ENCODE measurements at places on chromosomes 2 and 18.

- DNase-seq = no peak
These were observed 59.9 kb upstream of the GATA6 start for GRCh38 chr18:22109535-22109934.

DNA sequence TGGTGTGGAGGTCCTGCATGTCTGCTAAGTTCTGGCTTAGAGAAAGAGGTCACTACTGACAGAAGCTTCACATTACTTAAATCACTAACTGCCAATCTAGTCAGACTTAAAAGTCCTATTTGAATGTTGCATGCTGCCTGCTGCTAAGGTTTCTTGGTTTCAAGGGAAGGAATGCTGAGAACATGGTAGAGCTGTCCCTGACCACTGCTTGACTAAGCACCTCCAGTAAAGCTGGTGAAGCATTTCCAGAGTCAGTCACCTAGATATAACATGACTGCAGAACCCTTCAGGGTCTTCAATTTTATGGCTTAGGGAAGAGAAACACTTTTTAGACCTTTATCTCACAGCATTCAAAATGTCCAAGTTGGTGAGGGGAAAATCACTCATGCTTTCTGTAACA lies 2178.3 kb upstream of the PIK3C3 start:
- DNase-seq = no peak

GRCh38 chr2:71925268-71926088 lies 222.2 kb downstream of the CYP26B1 start:
- DNase-seq = no peak

- no peak for DNase-seq
These were observed 149.1 kb downstream of the ZNF516 start for GRCh38 chr18:76345901-76346300.

DNA sequence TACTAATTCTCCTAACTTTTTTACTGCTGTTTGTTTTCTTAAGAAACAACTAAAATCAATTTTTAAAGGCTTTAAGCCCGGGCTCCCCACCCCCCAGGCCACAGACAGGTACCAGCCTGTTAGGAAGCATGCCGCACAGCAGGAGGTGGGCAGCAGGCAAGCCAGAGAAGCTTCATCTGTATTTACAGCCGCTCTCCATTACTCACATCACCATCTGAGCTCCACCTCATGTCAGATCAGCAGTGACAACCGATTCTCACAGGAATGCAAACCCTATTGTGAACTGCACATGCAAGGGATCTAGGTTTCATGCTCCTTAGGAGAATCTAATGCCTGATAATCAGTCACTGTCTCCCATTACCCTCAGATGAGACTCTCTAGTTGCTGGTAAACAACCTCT lies 517.0 kb downstream of the NRXN1 start:
- DNase-seq = no peak

DNA sequence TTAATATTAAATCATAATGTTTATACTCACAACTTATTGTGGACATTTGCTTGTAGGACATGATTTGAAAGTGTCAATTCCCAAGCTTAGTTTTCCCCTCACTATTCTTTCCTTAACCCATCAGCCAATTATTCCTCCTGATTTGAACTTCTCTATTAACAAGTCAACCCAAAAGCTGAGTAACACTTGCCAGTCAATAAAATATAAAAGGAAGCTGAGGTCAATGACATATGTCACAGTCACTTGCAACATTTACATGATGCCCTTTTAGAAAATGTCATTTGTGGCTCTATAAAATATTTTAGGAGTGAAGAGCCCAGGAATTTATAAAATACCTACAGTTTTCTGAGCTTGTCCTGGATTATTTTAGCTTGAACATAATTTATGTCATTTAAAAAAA lies 7.2 kb downstream of the CCDC68 start:
- DNase-seq = no peak

- peak; percentile 32 for DNase-seq
These were observed 542 bp upstream of the CNNM3 start for GRCh38 chr2:96815326-96816126.

DNA sequence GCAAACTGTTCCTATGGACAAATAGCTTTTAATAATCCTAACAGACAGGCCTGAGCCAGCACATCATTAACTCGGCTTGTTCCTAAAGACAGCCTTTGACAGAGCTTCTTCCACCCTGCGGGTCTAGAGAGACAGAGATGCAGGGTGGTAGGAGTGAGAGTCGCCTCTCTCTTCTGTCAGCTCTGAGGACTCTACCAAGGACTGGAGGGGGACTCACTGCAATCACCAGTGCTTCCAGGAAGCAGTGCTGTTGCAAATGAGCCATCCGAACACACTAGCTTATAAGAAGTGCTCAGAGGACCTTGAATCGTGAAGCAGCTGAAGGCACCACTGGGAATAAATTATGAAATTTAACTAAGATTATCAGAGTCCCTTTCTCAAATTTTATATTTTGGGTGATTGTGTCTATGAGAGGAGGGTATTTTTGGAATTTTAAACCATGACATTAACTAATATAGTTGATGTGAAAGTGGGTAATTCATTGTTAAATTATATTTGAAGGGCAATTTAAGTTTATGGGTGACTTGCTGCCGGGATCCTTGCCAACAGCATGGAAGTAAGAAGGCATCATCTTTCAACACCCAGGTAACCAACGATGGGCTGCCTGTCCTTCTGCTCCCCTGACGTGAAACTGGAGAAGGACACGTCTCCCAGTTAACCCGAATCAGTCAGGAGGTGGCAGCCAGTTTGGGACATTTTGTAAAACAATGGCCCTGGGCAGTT lies 43.6 kb upstream of the PXDN start:
- DNase-seq = no peak

DNA sequence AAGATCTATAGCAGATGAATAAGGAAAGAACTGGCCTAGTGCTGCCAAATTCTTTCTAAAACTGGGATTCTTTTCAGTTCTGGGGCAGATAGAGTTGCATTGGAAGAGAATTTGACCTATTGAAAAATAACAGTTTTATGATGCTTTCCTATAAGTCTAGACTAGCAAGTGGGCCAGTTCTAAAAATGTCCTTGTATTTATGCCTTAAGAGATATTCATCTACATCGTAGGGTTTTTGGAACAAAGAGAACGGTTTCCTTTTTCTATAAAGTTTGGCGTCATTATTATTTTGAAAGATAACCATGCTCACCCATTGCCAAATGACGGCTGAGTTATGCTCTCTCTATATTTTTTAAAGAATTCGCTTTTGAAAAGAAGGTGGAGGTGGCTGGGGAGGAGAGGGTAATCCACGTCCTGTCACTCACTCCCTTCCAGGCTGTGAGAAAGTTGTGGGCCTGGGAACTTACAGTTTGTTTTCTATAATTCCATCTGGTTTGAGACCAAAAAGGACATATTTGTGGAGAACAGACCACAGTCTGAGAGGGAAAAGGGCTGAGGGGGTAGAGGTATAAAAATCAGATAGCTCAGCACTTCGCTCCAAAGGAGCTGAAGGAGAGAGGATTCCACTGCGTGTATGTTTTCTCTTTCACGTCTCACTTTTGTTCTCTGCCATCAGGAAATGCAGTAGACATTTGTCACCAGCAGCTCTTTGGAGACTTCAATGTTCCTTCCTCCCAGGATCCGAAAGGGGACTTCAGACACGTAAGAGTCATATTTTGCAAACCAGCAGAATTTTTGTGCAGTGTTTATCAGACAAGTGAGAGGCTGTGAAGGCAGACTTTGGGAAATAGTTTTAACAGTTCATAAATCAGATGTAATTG lies 281.9 kb upstream of the FN1 start:
- DNase-seq = no peak

DNA sequence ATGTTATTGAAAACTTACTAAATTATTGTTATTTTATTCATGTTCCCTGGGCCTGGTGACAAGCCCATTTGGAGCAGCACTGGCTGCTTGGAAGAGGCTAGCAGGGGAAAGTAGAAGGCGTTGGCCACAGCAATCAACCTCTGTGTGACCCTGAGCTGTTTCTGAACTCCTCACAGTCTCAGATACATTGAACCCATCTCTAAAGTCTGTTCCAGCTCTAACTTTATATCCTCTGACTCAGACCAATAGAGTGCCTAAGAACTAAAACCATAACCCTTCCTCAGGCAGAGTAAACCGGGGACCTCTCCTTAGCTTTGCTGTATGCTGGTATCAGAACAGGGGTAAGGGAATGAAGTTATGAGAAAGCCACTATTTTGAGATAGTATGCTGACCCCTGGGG lies 96.4 kb upstream of the NOL4 start:
- no peak for DNase-seq

GRCh38 chr18:44741511-44741910 lies 60.8 kb downstream of the SETBP1 start:
- DNase-seq = no peak

GRCh38 chr2:43226558-43226954 lies at the start of gene ZFP36L2:
Gene ZFP36L2, minus strand, starts transcription at chr2:43226606. Its CDS starts 291 bp downstream, at chr2:43226315.
- peak; percentile 97 for DNase-seq

- DNase-seq = no peak
These were observed 17.4 kb downstream of the NTSR2 start for GRCh38 chr2:11652553-11652952.

GRCh38 chr2:63589148-63589958 lies 590 bp downstream of the MDH1 start:
- DNase-seq = peak; percentile 25

DNA sequence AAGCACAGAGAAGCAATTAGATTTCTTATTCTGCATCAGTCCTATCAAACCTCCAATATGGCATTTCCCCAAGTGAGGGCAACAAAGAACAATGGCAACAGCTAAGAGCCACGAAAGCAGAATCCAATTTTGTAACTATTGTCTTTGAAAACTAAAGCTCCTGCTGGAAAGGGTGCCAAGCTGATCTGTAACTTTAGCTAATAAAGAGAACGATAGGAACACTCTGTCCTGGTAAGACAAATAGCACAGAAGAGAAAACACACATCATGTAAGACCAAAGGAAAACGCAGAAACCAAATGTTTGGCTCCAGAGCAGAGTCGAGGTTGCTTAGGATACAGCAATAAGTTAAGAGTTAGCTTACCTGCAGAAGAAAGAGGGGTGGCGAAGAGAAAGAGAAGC lies 160.5 kb downstream of the STK39 start:
- no peak for DNase-seq

GRCh38 chr18:43720041-43720440 lies 442.8 kb upstream of the SYT4 start:
- DNase-seq = no peak

DNA sequence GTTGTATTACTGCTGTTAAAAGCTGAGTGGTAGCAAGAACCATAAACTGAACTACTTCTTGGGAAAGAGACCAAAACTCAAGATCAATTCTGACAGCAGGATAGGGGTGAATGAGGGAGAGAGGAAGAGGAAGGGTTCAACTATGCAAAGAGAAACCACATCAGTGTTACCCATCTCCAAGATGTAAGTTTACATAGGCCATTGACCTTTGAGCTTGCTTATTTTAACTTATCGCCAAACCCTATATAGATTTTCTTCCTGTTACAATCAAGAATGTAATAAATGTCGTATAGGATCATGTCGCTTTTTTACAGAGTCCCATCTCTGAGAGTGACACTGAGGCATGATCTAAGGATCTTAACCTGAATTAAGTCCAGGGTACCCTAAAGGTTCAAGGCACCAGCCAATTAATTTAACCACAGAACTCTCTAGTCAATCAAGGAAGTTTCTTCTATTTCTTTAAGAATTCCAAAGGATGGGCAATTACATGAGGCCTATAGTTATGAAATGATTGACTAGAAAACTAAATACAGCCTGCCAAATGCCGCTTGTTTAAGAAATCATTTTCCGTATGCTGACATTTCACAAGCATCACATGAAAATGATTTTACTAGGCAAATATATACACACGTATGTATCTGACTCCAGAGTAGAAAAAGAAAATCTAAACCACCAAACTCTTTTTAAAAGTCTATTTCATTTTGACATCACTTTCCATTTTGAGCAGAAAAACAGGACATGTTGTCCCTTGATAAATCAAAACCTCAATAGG lies 11.8 kb downstream of the RND3 start:
- no peak for DNase-seq

DNA sequence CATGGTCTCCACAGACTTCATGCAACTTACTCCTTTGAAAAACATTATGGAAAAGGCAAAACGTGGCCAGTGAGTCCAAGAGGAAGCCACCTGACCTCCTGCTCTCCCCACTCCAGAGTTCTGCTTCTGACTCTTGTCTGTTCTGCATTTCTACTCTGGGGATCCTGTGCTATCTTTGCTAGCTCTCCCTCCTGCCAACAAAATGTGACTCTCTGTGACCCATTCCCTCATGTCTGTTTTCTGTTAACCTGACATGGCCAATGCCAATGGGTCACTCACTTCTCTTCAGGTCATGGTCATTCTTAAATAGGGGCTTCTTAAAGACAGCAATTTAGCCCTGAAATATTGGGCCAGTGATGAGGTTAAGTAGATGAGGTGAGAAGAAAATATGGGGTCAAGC lies 210.3 kb downstream of the CDH20 start:
- DNase-seq = no peak

DNA sequence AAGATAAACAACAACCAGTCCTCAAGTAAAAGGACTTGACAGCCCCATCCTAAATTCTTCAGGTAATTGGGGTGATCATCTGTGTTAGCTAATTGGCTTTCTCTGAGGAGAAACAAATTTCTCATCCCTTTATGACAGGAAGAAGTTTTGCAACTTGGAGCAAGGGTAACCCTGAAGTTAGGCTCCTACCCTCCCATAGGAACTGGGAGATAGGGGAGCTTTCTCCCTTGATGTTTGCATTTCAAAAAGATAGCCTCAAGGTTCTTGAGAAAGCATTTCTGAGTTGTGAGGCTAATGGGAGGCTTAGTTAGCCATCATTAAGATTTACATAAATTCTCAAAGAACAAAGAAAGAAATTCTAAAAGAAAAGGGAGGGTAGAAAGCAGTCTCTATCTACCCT lies 95.4 kb downstream of the MAP2 start:
- no peak for DNase-seq

- DNase-seq = no peak
These were observed 247.8 kb downstream of the PAX3 start for GRCh38 chr2:222050981-222051380.

DNA sequence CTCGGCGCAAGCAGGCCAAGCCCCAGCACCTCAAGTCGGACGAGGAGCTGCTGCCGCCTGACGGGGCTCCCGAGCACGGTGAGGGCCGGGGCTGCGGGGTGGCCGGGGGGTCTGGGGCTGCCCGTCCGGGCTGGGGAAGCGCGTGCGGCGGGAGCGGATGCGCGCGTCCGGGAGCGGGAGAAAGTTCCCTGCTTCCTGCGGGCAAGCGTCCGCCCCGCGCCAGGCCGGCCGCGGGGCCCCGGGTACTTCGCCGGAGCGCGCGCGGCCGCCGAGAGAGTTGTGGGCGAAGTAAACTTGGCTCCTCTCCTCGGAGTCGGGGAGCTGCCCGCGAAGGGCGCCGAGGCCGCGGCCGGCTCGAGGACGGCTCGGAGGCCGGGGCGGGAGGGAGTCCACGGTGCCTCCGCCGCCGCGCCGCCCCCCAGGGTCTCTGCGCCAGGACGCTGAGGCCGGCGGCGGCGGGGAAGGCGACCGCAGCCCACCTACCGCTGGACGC lies 707 bp downstream of the SALL3 start:
- DNase-seq = no peak

GRCh38 chr2:159506202-159506601 lies 110.1 kb downstream of the BAZ2B start:
- no peak for DNase-seq

DNA sequence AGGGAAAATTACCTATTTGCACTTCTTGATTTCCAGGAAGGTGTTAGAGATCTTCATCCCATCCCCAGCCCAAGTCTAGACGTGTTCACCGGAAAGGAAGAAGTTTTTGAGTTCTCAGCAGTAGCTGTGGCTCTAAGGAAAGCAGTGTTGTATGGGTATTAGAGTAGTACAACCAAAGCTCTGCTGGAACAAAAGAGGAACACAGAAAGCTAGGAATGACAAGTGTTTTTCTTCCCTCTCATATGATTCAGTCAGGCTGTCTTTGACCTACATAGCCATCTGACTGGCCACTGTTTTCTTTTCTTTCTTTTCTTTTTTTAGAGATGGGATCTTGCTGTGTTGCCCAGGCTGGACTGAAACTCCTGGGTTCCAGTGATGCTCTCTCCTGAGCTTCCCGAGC lies 82.7 kb upstream of the SLC39A10 start:
- no peak for DNase-seq

Data from activated CD4-positive, alpha-beta T cell treated with anti-CD3 and anti-CD28 coated beads, Interleukin-2, Interleukin-6, amounts not matched to agents 100 ng/mL and 50 ng/mL, durations not matched to agents 16 hours and 8 hours (primary cell).